Activated naive CD4-positive, alpha-beta T cell treated with anti-CD3 and anti-CD28 coated beads, Interleukin-2, amount 50 U/mL, for 16 hours (primary cell): ENCODE measurements at places on chromosomes 16 and 17.
A peak's percentile ranks its signal among the peaks of the same experiment; 100 is the strongest.

DNA sequence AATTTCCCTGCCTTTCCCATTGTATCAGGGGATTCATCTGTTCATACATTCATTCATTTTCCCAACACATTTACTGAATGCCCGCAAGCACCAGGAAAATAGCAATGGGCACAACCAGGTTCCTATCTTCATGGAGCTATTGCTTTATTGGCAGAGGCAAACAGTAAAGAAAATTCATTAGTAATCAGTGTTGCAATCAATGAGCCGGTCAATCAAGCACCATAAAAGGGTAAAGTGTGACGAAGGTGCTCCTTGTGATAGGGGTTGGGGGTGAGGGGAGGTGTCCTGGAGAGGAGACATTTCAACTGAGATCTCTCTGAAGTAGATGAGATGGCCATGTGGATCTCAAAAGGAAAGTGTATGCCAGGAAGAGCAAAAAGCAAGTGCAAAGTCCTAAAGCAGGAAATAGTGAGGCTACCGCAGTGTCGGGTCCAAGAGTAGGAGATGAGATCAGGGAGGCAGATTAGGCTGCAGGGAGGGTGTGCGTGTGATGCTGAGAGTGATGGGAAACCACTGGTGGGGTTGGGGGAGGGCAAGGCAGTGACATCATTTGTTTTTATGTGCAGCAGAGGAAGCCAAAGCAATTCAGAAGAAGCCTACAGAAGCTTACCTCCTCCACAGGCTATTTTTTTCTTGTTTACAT, 28.4 kb downstream of the CDH13 start:
- peak; percentile 42 for DNase-seq

DNA sequence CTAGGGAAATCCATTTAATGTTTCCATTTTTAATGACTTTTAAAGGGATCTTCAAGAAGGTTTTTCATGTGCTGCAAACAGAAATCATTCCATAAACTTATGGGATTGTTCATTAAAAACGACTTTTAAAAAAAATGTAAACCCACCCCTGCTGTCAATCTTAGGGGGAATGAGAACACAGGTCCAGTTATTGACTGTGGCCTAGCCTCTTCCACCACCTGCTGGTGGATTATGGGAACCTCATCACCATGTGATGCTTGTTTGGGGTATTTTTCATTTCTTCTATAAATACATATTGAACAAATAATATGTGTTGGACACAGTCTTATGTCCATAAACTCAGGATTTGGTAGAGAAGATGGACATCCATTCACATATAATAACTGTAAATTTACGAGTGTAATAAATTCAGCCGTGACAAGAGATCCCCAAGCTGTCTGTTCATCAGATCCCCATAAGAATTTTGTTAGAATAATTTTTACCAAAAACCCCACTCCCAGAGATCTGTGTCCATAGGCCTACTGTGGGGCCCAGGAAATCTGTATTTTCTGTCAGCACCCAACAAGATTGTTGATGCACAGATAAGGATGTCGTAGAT, 42.0 kb upstream of the TMC5 start:
- peak; percentile 21 for DNase-seq

- no peak for DNase-seq
Measured at GRCh38 chr16:70345840-70346239, 863 bp upstream of the DDX19A start.

- no peak for DNase-seq
Measured at GRCh38 chr17:77124192-77124889, 16.4 kb upstream of the SEC14L1 start.

DNA sequence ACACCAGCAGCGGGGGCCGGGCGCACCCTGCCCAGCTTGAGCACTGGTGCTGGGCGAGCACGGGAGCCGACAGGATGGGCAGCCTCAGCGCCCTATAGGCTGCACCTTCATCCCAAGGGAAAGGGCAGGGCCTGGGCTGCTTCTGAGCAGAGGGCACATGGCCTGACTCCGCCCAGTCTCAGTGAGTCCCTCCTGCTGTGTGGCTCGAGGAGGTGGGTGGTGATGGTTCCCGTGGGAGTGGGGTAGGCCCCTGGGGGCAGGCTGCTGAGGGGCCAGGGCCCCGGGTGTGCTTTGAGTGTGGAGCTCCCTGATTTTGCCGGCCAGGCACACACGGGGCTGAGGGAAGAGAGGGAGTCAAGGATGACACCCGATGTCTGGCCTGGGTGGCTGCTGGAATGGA, 37.9 kb downstream of the TSC2 start:
- DNase-seq, result no peak

DNA sequence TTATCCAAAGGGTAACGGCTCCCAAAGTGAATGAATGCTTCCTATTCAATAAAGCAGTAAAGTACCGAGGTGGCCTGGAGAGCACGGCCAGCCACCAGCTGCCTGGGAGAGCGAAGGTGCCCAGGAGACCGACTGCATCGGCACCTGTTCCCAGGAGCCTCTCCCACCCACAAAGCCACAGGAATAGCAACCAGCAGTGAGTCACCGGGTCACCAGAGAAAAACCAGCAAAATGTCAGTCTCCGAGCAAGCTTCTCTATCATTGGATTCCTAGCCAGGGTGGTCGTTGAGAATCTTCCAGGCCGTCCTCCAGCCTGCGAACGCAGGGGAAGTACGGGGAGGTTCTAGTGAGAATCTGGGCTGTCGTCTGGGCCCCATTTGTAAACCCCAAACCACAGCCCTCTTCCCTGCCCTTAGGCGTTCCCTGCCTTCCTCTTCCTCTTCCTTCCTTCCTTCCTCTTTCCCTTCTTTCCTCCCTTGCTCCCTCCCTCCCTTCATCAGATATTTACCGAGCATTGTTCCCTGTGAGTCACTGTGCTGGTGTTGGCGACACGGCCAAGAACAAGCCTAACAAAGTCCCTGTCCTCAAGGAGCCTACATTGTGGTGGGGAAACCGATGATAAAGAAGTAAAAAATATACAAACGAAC, 114.6 kb downstream of the SLC39A11 start:
- DNase-seq, result no peak

- no peak for DNase-seq
Measured at GRCh38 chr17:13542636-13543035, 59.1 kb downstream of the HS3ST3A1 start.

DNA sequence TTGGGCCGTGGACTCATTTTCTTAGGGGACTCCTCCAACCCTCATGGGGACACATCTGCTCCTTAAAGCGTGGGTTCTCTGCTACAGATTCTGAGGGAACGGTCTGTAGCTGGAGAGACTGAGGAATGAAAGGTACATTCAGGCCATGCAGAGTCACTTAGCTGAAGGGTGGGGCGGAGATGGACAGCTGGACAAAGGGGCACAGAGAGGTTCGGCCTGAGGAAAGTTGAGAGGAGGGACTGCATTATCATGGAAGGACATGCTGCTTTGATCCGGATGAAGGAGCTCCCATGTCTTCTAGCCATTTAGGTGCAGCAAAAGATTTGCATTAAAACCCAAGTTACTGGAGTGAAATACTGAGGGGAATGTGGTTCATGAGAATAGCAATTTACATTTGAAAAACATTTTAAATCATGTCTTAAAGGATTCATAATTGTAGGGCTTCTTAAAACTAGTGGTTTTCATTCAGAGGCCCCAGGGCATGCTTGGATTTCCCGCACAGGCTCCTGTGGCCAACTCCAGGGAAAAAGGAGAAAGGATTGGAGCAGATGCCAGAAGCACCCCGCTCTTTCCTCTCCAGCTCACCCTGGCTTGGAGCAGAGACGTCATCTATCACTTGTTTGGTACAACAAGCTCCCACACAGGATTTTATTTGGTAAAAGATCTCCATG, 54.2 kb downstream of the CDRT4 start:
- no peak for DNase-seq

GRCh38 chr16:80253741-80254140, 287.1 kb upstream of the DYNLRB2 start:
- DNase-seq, result no peak

- DNase-seq, result no peak
Measured at GRCh38 chr16:66832661-66833305, 2.0 kb upstream of the NAE1 start.
